ENCODE measurements at places on chromosomes 13 and 19.

DNA sequence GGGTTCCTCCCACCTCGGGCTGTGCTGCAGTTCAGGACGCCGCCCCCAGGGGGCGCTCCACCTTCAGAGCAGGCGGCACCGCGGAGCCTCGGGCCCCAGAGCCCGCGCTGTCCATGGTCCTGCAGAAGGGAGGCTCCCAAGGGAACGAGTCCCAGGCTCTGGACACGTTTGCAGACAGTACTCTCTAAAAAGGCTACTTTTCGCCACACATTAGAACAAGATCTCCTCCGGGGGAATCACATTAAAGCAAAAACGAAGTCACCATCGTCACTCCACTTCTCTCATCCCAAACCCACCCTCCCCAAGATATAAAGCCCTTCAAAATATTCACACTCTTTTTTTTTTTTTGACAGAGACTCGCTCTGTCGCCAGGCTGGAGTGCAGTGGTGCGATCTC lies 4.6 kb upstream of the SIGLEC10 start:
- no peak for DNase-seq

- DNase-seq = no peak
These were observed 385.1 kb downstream of the IRS2 start for GRCh38 chr13:109401307-109401706.

DNA sequence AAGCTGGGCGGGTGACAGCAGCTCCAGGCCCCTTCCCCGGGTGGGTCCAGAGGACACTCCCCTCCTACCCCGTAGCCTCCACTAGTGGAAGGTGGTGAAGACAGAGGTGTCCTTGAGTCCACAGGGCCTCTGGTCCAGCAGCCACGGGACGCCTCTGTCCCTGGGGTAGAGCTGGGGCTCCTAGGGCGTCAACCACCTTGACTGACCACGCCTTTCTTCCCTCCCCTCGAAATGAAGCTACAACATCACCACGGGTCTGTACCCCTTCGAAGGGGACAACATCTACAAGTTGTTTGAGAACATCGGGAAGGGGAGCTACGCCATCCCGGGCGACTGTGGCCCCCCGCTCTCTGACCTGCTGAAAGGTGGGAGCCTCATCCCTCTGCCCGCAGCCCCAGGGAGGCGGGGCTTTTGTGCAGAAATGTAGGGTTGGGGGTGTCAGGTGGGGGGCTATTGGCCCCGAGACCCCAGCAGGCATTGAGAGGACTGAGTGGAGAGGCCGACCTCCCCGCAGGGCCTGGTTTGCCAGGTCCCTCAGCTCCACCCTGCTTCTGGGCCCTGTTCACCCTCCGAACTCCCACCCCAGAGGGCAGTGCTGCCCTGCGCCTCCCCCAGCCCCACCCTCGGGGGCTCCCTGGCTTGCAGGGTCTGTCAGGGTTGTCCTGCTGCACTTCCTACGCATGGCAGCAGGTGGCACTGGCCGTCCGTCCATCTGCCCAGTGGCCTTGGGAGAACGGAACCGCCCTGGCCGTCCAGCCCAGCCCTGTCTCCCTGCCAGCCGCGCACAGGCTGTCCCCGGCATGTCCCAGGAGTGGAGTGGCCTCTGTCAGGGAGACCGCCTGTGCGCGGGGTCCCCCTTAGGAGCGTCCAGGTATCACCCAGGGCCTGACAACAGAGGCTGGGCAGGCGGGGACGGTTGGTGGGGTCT lies 15.7 kb downstream of the STK11 start:
- DNase-seq = no peak

- DNase-seq = no peak
These were observed 56.1 kb downstream of the ENOX1 start for GRCh38 chr13:43730642-43731041.

DNA sequence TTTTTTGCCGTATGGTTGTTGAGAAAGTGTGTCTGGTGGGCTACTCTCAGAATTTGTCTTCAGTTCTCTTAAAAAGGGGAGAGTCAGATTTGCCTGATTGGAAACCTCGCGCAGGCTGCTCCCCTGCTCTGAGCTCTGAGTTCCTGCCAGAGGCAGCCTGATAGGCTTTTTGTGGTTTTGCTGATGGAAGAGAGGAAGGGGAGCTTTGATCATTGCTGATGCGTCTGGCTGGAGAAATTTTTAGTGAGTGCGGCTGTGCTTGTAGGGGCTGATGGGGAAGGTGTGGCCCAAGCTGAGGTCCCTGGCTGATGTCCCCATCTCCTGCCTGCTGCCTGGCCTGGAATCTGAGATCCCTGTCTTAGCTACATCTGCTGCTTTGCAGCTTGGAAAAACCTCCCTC lies 2.8 kb downstream of the CHST8 start:
- DNase-seq = no peak

GRCh38 chr19:18852648-18853047 lies 20.9 kb downstream of the UPF1 start:
- DNase-seq = no peak

GRCh38 chr13:76929320-76929719 lies 19.0 kb upstream of the ACOD1 start:
- DNase-seq = no peak

DNA sequence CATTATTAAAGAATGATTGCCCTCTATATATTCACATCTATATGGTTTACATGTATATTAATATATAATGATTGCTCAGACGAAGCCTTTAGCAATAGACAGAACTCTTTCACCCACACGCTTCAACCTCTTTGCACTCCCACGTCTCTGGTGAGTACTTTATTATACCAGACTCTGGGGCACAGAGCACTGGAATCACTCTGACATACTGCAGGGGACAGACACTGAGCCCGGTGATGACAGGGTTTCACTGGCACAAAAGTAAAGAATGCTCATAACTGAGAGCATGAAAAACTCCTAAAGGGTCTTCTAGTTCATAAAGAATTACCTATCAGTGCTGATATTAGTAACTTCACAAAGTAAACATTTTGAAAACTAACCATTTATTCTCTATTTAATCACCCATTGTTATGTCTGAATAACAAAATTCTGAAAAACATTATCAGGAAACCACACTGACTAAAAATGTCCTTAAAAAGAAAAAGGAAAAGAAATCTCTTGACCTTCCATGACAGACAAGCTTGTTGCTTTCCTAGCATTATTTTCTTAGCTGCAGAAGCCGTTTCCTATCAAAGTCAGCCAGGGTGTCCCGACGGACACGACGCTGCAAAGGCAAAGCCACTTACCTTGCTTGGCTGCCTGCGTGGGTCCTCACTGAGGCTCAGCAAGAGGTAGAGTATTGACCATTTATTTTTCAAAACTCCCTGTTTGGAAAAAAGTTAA lies 29.1 kb downstream of the TUBGCP3 start:
- no peak for DNase-seq

DNA sequence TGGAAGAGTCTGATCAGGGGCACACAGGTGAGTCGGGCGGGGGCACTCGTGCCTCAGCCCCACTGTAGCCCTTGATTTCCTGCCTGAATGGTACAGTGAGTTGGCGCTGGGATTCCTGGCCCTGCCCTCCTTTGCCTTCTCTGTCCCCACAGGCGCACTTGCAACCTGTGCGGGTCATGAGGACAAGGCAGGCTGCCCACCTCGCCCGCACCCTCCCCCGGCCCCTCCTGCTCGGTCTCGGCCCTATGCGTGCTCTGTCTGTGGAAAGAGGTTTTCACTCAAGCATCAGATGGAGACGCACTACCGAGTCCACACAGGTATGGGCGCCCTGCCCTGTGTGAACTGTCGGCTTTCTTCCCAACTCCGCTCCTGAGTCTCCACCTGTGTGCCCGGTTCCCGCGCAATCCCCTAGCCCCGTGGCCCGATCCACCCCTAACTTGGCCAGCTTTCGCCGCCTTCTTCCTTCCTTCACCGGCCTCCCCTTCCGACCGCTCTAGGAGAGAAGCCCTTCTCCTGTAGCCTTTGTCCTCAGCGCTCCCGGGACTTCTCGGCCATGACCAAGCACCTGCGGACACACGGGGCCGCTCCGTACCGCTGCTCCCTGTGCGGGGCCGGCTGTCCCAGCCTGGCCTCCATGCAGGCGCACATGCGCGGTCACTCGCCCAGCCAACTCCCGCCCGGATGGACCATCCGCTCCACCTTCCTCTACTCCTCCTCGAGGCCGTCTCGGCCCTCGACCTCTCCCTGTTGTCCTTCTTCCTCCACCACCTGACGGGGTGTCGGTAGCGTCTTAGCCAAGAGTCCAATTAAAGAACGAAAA lies 1.6 kb upstream of the KMT2B start:
- no peak for DNase-seq

GRCh38 chr13:111469450-111469849 lies 149.0 kb downstream of the TEX29 start:
- DNase-seq = no peak

DNA sequence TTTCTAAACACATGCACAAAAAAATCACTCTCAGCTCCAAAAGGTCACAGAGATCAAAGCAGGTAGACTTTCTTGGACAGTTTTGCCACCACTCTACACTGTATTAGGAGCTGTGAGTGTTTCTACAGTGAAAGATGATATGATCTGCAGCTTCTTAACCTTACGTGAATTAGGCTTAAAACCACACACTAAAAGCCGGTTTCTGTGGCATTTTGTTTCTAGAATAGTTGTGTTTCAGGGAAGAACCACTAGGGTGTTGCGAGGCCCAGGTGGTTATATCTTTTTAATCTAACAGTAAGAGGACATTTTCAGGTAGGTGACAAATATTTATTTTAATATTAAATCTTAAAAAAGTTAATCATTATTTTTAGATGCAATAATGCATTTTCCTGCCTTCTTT lies 216.4 kb downstream of the KLF5 start:
- DNase-seq = no peak

DNA sequence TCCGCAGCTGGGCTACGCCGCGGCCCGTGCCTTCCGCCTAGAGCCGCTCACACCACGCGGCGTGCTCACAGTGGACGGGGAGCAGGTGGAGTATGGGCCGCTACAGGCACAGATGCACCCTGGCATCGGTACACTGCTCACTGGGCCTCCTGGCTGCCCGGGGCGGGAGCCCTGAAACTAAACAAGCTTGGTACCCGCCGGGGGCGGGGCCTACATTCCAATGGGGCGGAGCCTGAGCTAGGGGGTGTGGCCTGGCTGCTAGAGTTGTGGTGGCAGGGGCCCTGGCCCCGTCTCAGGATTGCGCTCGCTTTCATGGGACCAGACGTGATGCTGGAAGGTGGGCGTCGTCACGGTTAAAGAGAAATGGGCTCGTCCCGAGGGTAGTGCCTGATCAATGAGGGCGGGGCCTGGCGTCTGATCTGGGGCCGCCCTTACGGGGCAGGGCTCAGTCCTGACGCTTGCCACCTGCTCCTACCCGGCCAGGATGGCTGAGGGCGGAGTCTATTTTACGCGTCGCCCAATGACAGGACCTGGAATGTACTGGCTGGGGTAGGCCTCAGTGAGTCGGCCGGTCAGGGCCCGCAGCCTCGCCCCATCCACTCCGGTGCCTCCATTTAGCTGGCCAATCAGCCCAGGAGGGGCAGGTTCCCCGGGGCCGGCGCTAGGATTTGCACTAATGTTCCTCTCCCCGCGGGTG lies 7.4 kb downstream of the DBP start:
- DNase-seq = no peak

- DNase-seq = no peak
These were observed 51.8 kb downstream of the TSSK6 start for GRCh38 chr19:19463348-19464117.

GRCh38 chr13:24035411-24035810 lies 125.1 kb upstream of the SPATA13 start:
- no peak for DNase-seq

- DNase-seq = no peak
These were observed 366.2 kb upstream of the TSHZ3 start for GRCh38 chr19:31715249-31715945.

- no peak for DNase-seq
These were observed 636 bp upstream of the FOXO1 start for GRCh38 chr13:40666933-40667621.

DNA sequence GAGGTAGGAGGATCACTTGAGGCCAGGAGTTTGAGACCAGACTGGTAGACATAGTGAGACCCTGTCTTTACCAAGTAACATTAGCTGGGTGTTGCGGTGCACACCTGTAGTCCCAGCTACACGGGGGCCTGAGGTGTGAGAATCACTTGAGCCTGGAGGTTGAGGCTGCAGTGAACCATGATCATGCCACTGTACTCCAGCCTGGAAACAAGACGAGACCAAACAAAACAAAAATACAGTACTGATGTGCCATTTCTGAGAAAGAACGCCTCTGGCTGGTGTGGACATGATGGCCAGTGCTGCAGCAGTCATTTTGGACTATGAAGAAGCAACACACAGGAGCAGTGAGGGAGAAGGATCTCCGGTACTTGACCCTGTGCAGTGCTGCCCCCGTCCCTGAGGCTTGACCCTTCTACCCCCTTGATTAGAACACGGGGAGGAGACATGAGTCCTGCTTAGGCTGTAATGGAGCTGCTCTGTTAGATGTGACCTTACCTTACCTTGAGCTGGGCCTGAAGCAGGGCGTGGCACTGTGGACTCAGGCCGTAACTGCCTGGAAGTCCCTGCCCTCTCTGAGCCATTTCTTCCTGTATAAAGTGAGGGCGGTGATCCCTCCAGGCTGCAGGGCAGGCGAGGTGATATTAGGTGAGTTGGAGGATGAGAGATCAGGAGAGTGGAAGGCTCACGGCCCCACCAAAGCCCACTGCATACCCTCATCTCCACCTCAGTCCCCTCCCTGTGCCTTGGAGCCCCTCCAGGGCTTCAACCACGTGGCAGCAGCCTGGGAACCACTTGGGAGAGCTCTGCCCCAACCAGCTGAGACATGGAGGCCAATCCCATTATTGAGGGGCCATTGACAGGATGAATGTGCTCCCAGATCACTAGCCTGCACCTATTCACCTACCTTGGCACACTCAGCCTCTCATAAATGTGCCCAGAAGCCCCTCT lies 5.9 kb downstream of the RPL18A start:
- no peak for DNase-seq

- no peak for DNase-seq
These were observed 266.3 kb downstream of the DNAJC15 start for GRCh38 chr13:43289470-43290255.

GRCh38 chr13:27524981-27525975 lies 74.9 kb upstream of the MTIF3 start:
- no peak for DNase-seq

DNA sequence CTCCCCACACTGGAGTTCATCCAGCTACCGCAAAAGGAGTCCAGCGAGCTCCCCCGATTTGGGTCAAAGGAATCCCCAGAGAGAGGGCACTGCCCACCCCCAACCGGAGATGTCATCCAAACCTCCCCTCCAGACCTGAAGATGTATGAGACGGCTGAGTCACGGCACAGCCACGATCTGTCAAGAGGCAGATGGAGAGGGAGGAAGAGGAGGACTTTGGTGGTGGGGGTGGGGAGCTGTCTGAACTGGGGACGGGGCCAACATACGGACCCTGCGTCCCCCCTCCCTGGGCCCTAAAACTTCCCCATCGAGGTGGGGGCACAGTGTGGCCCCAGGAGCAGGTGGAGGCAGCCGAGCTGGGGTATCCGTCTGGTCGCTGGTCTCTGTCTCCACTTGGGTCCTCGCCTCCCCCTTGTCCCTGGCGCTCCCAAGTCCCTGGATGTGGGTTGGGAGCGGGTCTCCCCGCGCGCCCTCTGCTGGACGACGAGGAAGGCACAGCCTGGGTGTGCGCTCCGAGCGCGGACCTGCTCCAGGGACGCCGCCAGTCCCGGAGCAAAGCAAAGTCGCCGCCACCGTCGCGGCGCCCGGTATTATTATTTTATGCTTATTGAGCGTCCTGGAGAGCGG lies 3.8 kb downstream of the PDE4A start:
- peak; percentile 62 for DNase-seq
